ENCODE measurements at places on chromosomes 5 and 9.

- no peak for DNase-seq
Observed at GRCh38 chr5:77168879-77169244, 41.6 kb upstream of the PDE8B start.

DNA sequence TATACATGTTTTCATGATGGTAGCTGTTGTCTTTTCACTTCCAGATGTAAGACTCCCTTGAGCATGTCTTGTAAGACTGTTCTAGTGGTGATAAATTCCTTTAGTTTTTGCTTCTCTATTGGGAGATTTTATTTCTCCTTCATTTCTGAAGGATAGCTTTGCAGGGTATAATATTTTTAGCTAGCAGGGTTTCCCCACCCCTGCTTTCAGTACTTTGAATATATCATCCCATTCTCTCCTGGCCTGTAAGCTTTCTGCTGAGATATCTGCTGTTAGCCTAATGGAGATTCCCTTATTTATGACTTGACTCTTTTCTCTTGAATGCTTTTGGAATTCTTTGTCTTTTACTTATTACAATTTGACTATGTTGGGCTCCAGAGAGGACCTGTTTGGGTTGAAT, 211.0 kb downstream of the GDNF start:
- DNase-seq, result no peak

DNA sequence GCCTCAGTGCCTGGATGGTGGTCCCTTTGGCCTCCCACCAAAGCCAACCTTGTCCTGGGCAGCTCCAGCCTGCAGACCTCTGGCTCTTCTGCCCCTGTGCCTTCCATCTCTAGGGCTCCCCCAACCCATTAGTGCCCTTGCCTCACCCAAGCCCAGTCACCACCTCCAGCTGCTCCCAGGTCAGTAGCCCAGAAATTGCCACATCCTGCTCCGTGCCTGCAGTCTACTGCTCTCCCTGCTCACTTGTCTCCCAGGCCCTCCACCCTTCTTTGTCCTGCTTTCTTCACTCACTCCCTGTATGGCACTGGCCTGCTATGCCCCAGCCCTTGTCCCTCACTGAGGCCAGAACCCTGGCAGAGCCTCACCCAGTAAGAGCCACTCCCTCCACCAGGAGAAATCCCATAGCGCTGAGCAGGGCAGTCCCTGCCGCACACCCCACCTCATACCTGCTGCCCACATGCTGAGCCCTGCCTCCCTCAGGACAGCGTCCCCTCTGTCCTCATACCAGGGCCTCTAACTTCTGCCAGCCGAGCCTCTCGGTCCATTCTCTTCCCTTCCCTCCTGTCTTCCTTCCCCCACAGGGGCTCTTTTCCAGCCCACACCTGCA, 44.4 kb downstream of the JADE2 start:
- no peak for DNase-seq

- no peak for DNase-seq
Observed at GRCh38 chr5:55232985-55233928, at the start of gene CCNO. CCNO (minus strand) TSS chr5:55233608; CDS start chr5:55233523, 85 bp downstream.

GRCh38 chr5:115181757-115182156, 12.0 kb upstream of the TRIM36 start:
- DNase-seq, result no peak

- no peak for DNase-seq
Observed at GRCh38 chr5:151063142-151063989, 17.5 kb downstream of the TNIP1 start.

GRCh38 chr9:131578731-131579504, 33.6 kb downstream of the PRRT1B start:
- no peak for DNase-seq

DNA sequence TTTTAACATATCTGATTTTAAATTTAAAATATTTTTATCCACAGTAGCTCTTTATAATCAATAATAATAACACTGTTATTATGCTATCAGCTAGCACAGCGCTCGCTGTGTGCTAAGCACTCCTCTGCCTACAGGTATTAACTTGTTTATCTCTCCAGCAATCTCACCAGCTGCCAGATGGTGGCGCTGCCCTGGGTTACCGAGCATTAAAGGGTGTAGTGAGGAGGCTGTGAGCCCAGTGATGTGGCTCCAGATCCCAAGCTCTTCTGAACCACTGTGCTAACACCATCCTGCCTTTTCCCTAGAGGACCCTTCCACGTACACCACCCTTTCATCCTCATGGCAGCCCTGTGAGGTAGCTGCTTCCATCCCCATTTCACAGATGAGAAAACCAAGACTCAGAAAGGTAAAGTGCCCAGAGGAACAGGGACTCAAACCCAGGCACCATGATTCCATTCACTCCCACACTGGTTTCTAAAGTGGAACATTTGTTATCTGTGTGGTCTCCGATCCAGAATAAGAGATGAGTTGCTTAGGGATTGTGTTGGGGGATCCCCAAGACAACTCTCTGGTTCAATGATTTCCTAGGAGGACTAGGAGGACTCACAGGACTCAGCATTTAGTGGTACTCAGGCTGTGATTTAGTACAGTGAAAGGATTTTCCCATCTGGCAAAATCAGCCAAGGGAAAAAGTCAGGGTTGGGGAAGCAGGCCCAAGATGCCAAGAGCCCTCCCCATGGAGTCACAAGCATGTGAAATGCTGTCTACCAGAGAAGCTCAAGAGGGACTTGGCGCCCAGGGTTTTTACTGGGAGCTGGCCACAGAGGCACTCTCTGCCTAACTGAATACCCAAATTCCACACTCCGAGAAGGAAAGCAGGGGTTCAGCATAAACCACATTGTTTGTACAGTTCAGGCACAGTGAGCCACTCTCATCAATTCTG, 7.0 kb downstream of the IGFBPL1 start:
- no peak for DNase-seq

DNA sequence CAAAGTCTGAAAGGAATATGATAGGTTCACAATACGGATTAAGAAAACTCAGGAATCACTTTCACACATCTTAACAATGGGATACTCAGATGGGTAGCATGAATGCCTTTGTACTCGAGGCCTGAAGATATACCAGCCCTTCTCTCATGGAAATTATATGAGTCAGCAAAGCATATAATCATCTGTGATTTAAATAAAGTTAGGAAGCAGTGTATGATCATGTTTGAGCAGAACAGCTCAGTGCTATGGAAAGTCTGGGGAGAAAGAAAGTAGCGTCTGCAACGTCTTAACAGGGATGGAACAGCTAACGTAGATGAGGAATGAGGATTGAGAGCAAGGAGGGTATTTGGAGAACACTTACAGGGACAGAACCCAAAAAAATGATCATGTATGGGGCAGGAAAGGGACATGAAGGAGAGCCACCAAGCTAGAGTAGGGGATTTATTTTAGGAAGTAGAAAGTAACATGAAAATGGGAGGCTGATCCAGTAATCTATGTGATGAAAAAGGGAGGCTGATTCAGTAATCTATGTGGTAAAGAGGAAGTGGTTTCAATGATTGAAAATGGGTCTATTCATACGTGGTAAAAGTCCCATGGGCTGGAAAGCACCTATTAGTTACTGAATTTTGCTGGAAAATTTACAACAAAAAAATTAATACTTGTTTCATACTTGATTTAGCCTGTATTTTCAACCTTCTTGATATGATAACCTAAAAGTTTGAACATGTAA, 85.9 kb downstream of the GNA14 start:
- no peak for DNase-seq

DNA sequence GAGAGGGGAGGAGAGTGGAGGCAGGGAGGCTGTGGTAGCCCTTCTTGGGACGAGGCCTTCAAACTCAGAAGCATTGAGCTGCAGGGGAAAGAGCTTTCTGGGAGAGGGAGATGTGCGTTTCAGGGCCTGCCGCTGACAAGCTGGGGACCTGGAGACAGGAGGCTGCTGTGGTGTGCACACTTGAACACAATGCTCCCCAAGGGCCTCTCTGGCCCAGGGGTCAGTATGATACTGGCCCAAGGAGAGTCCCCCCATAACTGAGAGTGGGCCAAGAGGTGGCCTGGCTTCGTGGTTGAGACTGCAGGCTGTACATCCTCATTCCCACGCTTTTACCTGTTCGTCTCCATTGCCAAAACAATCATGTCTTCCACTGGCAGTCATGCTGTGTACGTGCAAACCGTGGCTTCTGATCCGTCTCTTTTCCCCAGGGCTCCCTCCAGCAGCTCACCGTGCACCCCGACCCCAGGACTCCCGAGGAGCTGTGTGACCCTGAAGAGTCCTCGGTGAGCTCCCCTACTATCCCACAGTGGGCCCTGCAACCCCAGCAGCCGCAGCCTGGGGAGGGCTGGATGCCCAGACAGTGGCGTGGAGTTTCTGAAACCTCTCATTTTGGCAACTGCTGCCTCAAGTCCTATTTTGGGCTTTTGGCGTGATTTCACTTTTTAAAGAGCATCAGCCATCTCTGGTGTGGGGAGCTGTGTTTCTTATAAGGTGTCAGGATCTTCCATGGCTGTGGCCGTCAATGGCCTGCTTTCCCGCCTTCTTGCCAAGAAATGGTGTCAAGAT, 43.4 kb downstream of the COL15A1 start:
- no peak for DNase-seq

DNA sequence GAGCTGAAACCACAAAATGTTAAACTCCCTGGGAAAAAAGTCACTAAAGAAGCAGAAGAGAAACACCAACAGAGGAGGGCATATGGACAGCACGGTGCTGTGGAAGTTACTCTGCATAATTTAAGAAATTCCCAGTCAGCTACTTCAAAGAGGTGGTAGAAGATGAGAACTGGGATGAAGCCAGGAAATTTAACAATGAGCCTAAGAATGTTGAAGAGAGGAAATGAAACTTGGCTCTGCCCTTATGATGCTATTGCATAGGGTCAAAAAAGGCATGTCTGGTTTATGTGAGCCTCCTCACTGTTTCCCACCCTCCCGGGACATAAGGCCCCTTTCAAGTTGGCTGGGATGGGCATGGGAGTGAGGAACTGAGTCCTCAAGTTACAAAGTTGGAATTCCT, 25.4 kb upstream of the SNX18 start:
- DNase-seq, result no peak

DNA sequence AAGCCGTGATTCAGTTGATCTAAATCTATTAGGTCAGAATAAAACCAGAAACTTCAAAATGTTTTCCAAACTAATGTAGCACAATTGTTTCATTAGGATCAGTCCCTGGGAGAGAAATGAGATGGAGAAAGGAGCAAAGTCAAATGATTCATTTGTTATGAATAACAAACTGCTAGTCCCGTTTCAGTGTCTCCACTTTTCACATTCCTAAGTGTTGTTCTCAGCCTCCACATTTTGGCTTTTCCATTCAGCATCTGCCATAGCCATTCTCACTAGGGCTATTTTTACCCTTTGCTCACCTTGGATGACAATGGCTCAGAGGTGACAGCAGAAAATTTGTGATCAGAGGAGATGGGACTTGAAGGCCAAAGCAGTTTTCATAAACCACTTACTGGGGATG, 314.1 kb upstream of the KIF2A start:
- no peak for DNase-seq

- no peak for DNase-seq
Observed at GRCh38 chr9:120659209-120659608, 55.1 kb downstream of the MEGF9 start.

GRCh38 chr5:107484281-107484680, 186.5 kb downstream of the EFNA5 start:
- DNase-seq, result no peak

DNA sequence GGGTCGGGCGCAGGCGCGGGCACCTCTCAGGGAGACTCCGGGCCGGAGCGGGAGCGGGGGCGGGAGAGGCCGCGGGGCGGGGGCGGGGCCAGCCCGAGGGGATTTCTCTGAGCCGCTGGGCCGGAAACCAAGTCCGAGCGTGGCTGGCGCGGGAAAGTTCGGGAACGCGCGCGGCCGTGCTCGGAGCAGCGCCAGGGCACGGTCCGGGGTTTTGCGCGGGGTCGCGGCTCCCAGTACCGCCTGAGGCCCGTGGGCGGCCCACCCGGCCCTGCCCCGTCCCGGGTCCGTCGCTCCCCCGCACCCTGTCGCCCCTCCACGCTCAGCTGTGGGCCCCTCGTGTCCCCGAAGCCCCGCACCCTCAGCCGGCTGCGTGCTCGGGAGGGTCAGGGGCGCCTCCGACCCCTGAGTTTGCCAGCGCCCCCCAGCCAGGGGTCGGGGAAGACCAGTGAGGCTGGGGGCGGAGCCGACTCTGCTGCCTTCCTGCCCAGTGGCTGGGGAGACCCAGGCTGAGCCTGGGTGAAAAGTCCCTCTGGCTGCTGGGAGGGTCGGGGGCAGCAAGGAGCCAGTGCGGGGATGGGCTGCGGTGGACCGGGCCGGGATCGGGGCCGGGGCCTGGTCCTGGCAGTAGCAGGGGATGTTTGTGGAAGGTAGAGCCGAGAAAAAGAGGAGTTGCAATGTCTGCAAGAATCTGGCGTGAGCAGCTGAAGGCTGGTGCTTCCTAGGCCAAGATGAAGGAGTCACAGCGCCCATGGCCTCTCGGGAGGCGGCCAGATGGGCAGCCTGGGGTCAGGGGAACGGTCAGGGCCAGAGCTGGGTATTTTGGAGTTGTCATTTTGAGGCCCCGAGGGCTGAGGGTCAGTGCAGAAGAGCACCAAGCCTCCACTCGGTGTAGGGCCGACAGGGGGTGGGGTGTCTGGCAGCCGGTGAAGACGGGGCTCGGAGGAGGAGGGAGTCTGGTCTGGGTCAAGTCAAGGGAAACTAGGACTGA, 588 bp downstream of the TRAF2 start:
- DNase-seq, result no peak

DNA sequence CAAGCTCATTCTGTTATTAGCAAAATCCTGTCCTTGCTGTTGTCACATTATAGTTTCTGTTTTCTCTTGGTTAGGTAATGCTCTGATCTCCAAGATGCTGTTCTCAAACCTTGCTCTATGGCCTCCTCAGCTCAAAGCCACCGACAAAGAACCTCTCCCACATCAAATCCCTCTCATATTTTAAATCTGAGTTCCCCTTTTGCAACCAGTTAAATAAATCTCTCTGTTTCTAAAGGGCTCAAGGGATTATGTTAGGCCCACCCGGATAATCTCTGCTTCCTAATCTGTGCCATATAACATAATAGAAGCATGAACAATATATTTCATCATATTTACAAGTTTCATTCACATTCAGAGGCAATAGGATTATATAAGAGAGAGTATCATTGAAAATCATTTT, 286.0 kb downstream of the CYLC2 start:
- DNase-seq, result no peak

GRCh38 chr9:127180457-127181314, 58.3 kb upstream of the ANGPTL2 start:
- no peak for DNase-seq

- no peak for DNase-seq
Observed at GRCh38 chr5:118193194-118193905, 795.0 kb downstream of the DTWD2 start.
